Stimulated activated CD4-positive, alpha-beta T cell treated with anti-CD3 and anti-CD28 coated beads, Interleukin-2, amount 100 ng/mL, for 48 hours (primary cell): ENCODE measurements at places on chromosomes 1 and 21.
A peak's percentile ranks its signal among the peaks of the same experiment; 100 is the strongest.

DNA sequence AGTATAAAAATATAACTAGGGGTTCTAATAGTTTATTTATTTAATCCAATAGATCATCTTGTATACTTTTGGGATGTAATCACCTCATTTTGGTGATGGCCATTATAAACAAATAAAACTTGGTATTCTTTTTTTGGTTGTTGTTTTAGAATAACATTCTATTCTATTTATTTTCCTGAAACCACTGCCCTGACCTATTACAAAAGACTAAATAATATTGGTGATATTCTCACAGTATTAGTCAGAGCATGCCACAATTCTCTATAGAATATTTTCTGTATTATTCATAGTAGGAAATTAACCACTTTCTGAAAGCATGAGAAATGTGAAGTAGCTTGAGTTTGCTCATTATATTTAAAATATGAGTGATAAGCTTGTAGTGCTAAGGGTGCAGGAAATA, 54.1 kb upstream of the LRRC7 start:
- no peak for DNase-seq

DNA sequence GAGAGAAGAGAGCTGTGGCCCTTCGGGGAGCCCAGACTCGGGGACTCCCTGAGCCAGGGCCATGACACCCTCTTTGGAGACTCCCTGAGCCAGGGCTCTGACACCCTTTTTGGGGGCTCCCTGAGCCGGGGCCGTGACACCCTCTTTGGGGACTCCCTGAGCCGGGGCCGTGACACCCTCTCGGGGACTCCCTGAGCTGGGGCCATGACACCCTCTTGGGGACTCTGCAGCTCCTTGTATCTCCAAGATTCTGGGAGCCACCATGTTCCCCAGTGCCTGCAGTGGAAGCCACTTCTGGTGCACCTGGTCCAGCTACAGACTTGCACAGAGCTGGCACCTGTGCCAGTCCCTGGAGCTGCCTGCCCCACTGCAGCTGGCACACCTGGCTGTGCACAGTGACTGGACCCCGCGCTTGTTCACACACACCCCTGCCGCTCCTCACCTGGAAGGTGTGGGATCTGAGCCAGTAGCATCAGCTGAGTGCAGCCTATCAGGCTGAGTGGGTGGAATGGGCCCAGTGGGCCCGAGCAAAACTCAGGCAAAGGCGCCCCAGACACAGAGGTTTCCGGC, 3.8 kb upstream of the SSU72 start:
- no peak for DNase-seq

DNA sequence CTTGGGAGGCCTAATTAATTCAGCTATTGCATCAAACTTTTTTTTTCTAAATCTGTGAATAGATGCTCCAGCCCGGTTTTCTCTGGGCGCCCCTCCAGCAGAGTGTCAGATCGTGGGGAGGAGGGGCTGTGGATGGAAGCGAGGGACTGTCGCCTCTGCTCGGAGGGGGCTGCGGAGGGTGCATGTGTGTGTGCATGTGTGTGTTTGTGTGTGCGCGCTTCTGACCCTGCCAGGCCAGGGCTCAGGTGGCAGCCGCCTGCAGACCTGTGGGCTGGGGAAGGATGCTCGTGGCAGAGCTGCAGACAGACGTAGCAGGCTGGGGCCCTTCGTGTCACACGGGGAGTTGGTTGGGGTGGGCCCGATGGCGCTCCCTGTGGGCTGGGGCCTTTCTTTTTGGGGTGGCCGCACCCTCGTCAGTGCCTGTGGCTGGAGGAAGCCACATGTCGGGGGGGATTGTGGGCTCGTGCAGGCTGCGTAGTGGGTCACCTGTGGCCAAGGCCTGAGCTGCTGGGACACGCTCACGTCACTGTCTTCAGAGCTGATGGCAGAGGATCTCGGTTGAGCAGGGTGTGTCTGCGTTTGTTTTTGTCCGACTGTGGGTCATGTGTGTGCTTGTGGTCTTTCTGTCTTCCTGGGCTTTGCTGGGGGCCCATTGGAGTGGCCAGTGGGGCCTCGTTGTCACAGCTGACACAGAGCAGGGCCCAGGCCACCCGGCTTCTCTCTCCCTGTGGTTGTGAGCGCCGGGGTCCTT, 2.8 kb downstream of the SKI start:
- no peak for DNase-seq

DNA sequence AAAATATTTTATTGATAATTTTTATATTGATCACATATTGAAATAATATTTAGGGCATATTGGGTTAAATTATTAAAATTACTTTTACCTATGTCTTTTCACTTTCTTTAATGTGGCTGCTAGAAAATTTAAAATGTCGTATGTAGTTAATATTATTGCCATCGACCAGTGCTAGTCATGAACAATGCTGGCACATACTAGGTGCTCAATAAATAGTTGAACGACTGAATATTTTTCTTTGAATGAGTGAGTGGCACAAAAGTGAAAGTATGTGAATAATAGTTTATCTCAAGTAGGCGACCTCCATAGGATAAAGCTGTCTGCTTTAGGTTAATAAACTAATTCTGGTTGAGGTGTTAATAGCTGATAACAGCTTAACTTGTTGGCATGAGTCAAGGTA, 150.8 kb upstream of the FGGY start:
- no peak for DNase-seq

DNA sequence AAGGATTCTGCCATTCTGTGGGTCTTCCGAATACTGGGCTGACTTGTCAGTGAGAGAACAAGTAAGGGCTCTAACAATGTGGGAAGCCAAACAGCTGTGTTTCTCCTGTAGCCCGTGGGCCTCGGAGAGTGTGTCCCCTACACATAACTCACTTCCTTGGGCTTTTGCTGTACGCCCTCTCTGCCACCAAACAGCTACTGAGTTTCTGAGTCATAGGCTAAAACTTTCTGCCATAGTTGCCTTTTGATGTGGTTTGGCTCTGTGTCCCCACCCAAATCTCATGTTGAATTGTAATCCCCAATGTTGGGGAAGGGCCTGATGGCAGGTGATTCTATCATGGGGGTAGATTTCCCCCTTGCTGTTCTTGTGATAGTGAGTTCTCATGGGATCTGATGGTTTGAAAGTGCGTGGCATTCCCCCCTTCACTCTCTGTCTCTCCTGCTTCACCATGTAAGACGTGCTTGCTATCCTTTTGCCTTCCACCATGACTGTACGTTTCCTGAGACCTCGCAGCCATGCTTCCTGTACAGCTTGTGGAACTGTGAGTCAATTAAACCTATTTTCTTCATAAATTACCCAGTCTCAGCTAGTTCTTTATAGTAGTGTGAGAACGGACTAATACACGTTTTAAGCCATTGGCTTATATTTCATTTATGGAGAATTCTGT, 194.8 kb upstream of the HMCN1 start:
- DNase-seq = no peak

DNA sequence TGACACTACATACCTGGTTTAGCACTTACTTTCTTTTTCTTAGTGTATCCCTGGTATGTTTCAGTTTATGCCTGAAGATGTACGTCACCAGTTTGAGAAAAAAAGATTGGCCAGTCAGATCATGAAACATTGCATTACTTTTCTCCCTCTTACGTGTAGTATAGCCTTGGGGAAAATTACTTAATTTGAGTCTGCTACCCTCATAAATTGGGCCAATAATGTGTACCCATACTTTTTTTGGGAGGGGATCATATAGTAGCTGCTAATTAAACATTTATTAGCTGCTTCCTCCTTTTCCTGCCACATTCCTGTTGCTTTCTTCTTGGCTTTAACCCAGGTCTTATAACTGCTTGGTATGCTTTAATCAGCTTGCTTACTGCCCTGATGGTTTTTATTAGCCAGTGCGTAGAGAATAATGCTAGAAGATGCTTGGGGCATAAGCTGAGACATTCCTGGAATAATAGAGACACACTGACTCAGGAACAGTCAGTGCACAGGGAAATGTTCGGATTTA, 32.1 kb downstream of the RABGAP1L start:
- DNase-seq = no peak

GRCh38 chr1:78073441-78073840, 27.7 kb downstream of the GIPC2 start:
- DNase-seq = no peak

DNA sequence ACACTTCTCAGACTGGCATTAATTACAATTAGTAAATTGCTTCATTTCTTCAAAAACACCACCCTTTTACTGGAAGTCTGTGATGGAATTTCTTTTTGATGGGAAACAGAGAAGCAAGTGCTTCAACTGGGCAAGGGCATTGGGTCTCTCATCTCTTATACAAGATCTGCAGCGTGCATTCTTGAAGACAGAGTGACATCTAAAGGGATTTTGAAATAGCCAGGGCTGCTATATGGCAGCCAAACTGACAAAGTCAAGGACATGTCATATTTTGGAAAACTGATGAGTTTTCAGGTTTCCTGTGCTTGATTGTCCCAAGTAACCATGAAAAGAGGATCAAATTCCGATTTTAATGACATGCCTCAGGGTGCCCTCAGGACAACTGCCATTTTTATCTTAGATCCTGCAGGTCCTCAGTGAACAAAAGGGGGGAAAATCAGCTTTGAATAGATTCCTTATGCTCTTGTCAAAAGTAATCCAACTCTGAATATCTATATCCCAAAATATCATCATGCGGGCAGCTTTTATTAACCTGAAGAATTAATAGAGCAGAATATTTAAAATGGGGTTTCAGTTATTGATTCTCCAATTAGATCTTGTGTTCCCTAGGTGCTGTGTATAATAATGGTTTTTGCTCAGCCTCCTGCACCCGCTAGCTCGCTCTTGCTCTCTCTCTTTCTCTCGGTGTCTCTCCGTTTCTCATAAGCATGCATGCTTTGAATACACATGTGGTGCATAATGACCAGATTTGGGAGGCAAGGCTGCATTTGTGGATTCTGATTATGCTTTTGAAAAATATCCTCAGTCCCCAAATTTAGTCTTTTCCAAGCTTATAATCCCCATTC, 221.8 kb downstream of the TTLL7 start:
- DNase-seq = no peak

- DNase-seq = no peak
Measured at GRCh38 chr1:201213926-201214325, 23.3 kb downstream of the IGFN1 start.

DNA sequence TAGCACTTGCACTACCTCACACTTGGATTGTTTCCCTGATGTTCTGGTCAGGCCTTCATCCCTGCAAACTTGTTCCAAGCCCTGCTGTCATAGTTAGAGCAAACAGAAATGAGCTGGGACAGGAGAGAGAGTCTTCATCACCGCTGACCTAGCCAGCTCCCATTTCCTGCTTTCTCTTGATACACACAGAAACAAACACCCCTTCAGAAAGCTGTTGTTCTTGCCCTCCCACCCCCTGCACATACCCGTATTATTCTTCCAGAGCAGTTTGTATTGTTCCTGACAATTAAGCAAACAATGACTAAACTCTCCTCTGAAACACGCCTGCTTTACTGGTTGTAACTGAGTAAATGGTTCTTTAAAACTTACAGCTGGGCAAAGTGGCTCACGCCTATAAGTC, 2.9 kb upstream of the SYT2 start:
- no peak for DNase-seq

DNA sequence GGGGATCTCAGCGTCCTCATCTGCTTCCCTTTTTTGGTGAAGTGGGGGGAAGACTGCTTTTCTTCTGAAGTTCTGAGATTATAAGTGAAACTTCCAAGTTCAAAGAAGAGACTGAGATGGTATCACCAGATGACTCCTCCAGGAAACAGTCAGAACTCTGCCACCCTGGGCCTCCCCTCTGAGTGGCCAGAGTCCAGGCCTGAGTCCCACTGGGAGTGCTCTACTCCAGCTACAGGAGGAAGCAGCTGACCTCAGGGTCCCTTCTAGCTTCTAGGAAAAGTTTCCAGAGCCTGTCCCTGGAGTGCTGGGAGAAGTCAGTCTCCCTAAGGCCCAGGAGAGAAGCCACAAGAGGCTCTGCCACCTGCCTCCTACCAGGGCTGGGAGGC, 104.7 kb downstream of the CASZ1 start:
- DNase-seq = peak; percentile 18

GRCh38 chr1:50609508-50609907, 186.3 kb upstream of the DMRTA2 start:
- no peak for DNase-seq

GRCh38 chr1:205319081-205320018, 2.2 kb downstream of the NUAK2 start:
- DNase-seq = no peak
